ENCODE measurements at places on chromosomes 13 and 19.

DNA sequence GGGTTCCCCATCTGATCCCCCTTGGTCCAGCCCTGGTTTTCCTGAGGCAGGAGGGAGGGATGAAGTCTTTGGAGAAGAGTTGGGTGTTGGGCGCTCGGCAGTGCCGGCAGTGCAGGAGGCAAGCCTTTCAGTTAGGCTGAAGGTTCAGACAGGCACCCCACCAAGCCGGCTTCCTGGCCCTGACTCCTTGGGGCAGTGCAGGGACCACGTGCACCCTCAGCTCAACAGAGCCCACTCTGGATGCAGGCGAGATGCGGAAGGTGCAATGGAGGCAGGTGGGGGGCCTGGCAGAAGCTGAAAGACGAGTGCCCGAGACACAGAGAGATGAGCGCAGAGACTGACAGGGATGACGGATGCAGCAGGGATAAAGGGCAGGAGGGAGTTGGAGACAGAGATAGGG is 11.1 kb downstream of the MAMSTR start:
- DNase-seq: no peak

DNA sequence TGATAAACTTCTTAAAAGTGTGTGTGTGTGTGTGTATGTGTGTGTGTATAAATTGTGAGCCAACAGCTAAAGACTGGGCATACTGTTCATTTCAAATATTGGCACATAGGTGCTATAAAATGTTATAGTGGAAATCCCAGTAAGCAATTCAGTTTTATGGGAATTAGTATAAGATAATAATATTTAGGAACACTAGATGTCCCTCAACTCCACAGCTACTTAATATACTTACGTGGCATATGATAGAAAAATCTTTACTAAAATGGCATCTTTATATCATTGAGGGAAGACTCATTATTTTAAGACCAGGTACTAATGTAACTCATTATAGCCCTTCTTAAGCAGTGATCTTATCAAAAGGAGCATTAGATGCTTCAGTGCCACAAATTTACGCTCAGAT is 266.2 kb downstream of the MAB21L1 start:
- DNase-seq: no peak

- DNase-seq: no peak
These were observed 557 bp downstream of the ZNF576 start for GRCh38 chr19:43596842-43597461.

DNA sequence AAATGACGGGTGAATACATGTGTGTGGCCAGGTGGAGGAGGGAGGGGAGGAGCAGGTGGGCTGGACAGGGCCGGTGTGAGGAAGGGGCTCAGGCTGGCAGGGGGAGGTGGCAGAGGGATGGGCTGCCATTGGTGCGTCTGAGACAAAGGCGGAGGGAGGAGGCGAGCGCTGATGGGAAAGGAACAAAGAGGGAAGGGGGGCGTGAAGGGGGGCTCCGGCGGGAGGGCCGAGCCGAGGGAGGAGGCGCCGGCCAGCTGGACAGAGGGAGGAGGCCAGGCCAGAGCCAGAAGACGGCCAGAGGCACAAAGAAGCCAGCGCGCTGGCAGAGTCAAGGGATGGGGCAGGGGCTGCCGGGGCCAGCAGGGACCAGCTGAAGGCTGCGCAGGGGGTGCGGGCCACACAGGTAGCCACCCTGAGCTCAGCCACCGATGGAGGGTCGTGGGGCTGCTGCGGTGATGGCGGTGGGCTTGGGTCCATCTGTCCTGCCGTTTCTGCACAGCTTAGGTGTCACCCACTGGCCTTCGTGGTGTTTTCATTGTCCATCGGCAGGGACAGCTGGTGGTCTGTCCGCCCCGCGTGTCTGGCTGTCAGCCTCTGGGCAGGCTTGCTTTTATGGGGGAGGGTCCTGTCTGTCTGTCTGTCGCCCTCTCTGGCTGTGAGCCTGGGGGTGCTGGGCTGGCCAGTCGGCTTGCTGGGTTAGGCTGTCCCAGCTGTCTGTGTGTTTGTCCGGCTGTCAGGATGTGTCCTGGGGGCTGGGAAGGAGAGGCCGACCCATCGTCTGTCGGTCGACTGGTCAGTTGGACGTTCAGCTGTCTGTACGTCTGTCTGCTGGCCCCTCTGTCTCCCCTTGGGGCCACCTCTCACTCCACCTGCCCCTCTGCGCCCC is 2.2 kb downstream of the APC2 start:
- DNase-seq: peak; percentile 66

DNA sequence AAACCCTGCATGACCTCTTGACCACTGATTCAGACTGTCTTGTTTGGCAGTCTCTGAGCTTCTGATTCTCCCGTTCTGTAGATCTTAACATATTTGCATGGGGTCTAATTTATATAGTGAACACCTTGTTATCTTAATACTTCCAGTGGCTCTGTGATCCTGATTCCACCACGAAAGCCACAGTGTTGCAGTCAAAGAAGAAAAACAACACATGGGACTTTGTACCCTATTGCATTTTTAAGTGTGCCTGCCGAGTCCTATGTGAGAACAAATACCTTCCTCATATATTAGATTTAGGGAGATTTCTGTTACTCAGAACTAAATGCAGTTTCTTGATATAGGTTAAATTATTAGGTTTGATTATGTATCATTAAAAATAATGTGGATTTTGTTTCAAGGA is 12.3 kb upstream of the ZNF556 start:
- no peak for DNase-seq

DNA sequence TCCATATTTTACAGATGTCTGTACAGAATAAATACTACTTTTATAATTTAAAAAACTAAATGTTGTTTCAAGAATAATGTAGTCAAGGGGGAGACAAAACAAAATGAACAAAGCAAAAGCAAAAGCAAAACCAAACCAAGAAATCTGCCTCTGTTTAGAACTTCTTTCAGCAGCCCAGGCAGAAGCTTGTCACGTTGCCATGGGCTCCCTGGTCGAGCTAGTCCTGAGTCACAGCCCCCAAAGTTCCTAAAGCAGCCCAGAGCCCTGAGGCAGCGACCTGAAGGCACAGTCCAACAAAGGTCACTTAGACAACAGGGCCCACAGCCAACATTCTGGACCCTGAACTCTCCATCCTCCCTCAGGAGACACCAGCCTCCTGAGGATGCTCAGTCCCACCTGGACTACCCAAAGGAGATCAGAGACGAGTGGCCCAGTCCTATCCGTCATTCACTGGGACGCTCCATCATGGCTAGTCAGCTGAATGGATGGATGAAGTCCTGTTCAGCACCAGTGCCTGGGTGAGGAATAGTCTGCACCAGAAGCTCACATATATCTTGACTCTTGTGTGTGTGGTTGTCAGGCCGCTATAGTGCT is 41.7 kb downstream of the SIAH3 start:
- no peak for DNase-seq

Measured in hypothalamus (tissue), 51 donors.